ENCODE measurements at places on chromosomes 3 and 15.

DNA sequence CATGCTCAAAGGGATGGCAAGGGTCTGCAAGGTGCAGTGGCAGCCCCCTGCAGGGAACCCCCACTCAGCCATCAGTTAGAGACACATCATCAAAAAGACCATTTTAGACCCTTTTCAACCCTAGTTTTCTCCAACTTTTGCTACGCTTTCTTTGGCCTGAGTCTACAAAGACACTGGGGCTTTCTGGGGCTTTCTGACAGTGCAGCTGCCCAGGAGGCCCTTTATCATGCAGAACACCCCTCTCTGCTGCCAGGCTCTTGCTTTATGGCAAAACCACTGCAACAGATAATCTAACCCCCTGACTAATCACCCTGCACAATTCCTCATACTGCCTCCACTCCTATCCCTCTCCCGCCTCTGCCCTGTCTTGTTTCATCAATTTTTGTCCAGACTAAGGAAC, 2.4 kb downstream of the NMNAT3 start:
- DNase-seq = no peak

- no peak for DNase-seq
Observed at GRCh38 chr15:68401496-68402431, 30.2 kb downstream of the ITGA11 start.

GRCh38 chr3:38372214-38372601, 25.6 kb downstream of the XYLB start:
- no peak for DNase-seq

- DNase-seq = no peak
Observed at GRCh38 chr3:67863869-67864268, 209.5 kb upstream of the SUCLG2 start.

DNA sequence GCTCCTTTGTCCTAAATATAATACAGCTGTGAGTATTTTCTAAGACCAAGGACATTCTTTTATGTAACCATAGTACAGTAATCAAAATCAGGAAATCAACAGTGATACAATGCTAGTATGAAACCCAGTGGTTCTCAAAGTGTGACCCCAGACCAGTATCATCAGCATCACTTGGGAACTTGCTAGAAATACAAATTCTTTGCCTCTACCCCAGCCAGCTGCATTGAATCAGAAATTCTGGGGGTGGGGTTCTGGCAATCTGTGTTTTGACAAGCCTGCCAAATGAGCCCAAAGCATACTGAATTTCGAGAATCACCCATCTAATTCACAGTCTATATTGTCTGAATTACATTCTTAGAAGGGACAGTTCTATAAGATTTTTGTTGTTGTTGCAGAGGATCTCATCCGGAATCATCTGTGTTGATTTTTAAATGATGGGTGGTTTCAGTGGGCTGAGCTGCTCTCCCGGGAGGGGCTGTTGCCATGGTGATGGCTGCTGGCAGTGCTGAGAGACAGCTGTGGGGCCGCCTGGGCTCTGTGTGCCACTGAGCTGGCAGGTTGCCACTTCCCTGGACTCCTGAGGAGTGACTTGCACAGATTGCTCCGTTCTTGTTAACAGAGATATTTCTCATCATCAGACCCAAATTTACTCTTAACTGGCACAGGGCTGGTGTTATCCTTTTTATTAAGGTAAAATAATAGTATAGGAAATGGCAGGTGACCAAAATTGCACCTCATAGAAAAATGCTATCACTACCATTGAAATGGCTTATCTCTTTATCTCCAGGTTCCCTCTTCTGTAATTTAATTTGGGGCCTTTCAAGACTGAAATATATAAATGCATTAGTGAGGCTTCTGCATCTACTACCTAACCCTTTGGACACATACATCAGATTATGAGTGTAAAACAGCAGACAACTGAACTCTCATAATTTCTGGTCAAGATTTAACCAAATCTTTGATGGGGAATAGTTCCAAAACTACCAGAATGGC, 56.5 kb downstream of the NEK11 start:
- DNase-seq = no peak

GRCh38 chr3:56864090-56864489, 62.3 kb upstream of the ARHGEF3 start:
- DNase-seq = no peak

DNA sequence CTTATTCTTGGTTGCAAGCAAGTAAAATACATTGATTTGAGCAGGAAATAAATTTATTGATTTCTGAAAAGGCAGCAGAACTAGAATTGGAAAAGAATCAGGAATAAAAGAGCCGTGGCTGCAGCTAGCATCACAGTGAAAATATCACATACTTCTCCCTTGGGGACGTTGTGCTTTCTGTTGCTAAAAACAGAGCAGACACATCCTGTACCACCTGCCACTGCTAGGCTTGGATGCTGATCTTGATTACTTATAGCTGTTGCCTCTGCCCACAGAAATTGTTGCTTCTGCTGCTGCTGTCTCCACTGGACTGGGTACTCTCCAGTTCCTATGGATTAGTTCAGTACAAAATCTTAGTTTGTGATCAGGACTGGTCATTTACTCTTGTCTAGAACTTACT, 283.8 kb downstream of the C3orf38 start:
- DNase-seq = no peak

DNA sequence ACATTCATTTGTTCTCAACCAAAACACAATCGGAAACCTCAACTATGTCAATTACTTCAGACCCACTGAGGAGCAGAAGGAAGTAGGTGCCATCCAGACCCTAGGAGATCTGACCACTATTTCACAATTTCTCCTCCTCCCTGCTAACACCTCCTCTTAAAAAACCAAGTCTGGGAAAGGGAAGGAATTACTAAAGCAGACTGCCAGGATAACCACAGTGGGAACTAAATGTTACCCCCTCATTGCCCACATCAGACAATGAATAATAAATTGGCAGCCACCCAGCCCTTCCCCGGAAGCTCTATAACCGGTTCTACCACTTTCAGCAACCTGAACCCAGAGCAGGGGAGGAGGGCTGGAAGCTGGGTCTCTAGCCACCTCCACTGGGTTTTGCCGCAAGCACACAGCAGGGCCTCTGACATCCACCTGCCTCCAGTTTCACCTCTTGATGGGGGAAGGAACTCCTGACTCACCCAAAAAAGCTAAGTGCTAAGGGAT, 17.6 kb downstream of the C15orf62 start:
- peak; percentile 50 for DNase-seq

- DNase-seq = no peak
Observed at GRCh38 chr3:77620009-77620408, 580.1 kb downstream of the ROBO2 start.

DNA sequence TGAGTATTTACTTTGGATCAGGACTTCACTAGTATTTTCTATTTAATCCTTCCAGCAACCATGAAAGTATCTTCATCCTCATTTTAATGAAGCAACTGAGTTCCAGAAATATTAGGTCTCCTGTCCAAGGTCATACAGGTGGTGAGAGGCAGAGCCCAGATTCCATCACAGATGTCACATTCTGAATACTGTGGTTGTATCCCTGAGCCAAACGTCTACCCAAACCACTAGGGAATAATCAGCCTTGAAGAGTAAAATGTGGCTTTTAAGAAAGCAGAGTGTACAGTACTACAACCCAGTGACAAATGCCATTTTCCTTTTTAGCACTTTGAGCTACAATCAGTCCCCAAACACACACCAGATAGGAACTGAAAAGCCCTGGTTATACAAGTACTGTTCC, 93.3 kb upstream of the TRIM42 start:
- no peak for DNase-seq

DNA sequence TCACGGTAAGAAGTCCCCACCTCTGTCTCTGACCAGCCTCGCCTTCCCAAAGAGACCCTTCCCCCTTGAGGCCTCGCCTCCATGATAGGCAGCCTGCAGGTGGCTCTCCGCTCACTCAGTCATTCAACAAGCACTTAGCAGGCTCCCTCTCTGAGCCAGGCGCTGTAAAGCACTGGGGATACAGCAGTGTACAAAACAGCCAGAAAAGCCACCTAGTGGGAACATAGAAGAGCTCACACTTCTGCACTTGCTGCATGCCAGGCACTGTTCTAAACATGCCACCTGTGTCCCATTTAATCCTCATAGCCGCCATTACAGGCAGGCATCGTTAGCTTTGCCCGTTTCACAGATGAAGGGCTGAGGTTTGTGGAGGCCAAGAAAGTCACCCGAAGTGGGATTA, 56.0 kb downstream of the SEMA3G start:
- no peak for DNase-seq

GRCh38 chr3:62048577-62048976, 324.8 kb downstream of the FEZF2 start:
- DNase-seq = no peak

GRCh38 chr3:139299261-139300132, 44.3 kb upstream of the MRPS22 start:
- no peak for DNase-seq

DNA sequence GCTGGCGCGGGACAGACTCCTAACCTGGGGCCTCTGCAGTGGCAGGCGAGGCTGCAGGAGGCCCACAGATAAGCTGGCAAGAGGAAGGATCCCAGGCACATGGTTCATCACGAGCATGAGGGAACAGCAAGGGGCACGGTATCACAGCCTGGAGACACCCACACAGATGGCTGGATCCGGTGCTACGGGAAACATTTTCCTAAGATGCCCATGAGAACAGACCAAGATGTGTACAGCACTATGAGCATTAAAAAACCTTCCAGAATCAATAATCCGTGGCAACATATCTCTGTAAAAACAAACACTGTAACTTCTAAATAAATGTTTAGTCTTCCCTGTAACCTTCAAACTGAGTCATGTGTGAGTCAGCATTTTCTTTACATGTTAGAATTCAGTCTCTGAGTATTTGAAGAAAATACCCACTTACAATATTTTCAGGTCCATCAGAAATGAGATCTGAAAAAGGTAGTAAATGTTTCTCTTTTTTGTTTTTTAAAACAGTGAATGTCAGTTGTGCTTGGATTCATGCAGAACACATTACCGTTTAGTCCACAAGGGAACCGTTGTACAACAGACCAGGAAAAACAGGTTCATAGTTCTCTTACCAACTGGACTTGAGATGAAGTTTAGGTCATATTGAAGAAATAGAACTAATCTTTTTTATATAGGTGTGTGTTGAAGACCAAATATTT, 75.9 kb downstream of the BOC start:
- DNase-seq = no peak

DNA sequence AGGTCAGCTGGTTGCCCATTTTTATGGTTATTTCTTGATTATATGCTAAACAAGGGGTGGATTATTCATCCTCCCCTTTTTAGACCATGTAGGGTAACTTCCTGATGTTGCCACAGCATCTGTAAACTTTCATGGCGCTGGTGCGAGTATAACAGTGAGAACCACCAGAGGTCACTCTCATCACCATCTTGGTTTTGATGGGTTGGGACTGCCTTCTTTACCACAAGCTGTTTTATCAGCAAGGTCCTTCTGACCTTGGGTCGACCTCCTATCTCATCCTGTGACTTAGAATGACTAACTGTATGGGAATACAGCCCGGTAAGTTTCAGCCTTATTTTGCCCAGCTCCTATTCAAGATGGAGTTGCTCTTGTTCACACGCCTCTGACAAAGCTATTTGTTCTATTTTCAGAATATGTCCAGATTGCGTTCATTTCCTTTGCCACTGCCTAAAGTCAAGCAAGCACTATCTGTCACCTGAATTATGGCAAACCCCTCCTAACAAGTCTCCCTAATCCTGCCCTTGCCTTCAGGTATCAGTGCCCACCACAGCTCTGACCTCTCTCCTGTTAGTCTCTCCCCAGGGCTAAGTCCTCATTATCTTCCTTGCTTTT, 308.5 kb downstream of the ROBO2 start:
- DNase-seq = no peak

DNA sequence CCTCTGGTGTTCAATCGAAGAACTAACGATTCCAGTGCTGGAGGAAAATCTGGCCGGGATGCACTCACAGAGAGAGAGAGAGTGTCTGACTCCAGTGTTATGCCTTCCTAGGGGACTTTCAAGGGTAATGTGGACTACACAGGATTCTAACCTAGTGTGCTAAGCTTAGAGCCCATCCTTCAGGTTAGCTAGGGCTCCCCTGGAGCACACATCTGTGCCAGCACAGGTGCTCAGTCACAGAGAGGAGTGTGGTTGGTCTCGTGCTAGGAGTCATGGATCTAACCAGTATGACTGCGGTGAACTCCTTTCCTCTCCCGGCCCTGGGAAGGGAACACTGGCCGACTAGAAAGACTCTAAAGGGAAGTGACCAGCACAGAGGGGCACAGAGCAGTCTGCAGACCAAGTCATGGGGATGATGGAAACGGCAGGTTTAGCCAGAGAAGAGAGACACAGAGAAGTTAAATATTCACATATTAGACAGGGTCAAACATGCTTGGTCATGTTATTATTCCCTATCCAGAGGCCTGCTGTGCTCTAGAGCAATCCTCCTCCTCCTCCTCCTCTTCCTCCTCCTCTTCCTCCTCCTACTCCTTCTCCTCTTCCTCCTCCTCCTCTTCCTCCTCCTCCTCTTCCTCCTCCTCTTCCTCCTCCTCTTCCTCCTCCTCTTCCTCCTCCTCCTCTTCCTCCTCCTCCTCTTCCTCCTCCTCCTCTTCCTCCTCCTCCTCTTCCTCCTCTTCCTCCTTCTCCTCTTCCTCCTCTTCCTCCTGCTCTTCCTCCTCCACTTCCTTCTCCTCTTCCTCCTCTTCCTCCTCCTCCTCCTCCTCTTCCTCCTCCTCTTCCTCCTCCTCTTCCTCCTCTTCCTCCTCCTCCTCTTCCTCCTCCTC, 280.3 kb downstream of the XXYLT1 start:
- no peak for DNase-seq

DNA sequence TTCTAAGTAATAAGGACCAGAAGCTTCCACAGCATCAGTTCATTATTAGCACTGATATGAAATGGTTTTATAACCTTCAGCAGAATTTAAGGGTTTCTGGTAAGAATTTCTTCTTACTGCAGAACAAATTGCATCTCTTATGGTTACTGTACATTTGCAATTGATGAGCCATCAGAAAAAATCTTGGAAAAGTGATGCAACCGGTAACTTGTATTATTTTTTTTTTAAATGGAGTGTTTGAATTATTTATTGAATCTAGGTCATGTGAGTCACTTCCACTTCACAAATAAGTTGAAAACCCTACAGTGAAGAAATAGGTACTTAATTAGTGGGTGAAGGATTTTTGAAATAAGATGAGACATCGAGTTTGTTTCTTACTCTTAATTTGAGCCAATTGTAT, 786.0 kb downstream of the TUSC7 start:
- no peak for DNase-seq

DNA sequence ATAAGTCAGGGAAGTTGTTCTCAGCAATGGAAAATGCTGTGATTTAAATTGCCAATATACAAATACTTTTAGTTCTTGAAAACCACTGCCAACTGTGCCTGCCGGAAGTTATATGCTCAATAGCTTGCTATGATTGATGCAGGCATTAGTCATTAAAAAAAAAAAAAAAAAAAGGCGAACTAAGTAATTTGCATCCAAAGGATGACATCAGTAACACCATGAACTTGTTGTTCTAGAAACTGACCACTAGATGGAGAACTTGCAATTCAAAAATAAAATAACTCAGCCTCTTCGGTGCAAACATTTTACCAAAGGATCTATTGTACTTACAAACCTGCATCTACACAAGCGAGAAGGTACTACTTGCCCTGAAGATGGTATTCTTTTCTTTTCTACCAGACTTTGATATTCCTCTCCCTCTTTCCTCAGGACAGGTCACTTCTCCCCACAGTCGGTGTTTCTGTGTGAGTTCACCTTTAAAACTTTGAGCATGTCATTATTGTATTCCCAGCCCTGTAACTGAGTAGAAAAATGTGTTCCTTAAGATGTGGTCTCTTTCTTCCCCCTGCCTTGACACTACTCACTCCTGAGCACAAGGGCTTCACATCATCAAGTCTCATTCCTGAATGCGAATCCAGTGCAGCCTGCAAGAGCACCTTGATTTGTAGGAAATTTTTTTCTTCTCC, 115.0 kb upstream of the VEPH1 start:
- no peak for DNase-seq

- no peak for DNase-seq
Observed at GRCh38 chr15:22880068-22880980, 41.9 kb downstream of the NIPA2 start.
